Left lung (tissue), 14 donors: ENCODE measurements at places on chromosomes 5 and 9. TPM values are rescaled to one million over a fixed set of nuclear protein-coding genes. Genes with fewer than 3 reads are reported as not detected.

- no peak overlapping the region for H3K27ac ChIP-seq
- H3K36me3 ChIP-seq, result no peaks in the 10 kb centered on the region
- H3K27me3 ChIP-seq, result no peaks in the 10 kb centered on the region
- H3K4me3 ChIP-seq, result no peak overlapping the region
- no peak for DNase-seq
These were observed 86.9 kb upstream of the SIMC1 start for GRCh38 chr5:176151281-176151680.

ZNF483 gene
- 5.2 TPM for total RNA-seq

GRCh38 chr5:43042626-43043399 is 2.7 kb upstream of the ANXA2R start:
- no peaks in the 10 kb centered on the region for H3K36me3 ChIP-seq
- no peaks in the 10 kb centered on the region for H3K4me1 ChIP-seq
- H3K4me3 ChIP-seq, result peak overlapping the region; percentile 45
- H3K27me3 ChIP-seq, result peaks cover 27% of the 10 kb centered on the region

- H3K36me3 ChIP-seq, result no peaks in the 10 kb centered on the region
- no peaks in the 10 kb centered on the region for H3K27me3 ChIP-seq
- peak; percentile 95 for DNase-seq
- H3K4me1 ChIP-seq, result peaks cover 64% of the 10 kb centered on the region
- peak overlapping the region; percentile 77 for H3K27ac ChIP-seq
These were observed 9.6 kb upstream of the TRAF1 start for GRCh38 chr9:120936011-120936763.

GRCh38 chr5:154603953-154604679 is 126.1 kb upstream of the HAND1 start:
- no peak overlapping the region for H3K27ac ChIP-seq
- no peaks in the 10 kb centered on the region for H3K27me3 ChIP-seq
- no peak overlapping the region for H3K4me3 ChIP-seq
- peak; percentile 24 for DNase-seq
- H3K36me3 ChIP-seq, result no peaks in the 10 kb centered on the region

SLC4A9 gene
- not detected for total RNA-seq

RECK gene
- 20.7 TPM for total RNA-seq

DNA sequence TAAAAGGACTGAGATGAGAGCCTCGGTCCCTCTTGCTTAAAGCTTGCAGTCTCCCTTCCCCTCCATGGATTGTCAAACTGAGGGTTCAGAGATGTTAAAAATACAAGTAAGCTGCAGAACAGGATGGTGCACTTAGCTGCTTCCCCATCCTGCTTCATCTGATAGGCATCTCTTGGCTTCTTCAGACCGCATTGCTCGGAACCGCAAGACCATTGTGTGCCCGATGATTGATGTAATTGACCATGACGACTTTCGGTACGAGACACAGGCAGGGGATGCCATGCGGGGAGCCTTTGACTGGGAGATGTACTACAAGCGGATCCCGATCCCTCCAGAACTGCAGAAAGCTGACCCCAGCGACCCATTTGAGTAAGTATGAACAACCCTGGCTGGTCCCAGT is 65.5 kb upstream of the SAP30L start:
- no peaks in the 10 kb centered on the region for H3K4me1 ChIP-seq
- no peaks in the 10 kb centered on the region for H3K27me3 ChIP-seq
- peaks cover 72% of the 10 kb centered on the region for H3K36me3 ChIP-seq
- H3K27ac ChIP-seq, result no peak overlapping the region
- DNase-seq, result no peak
- H3K4me3 ChIP-seq, result no peak overlapping the region

GRCh38 chr9:110731437-110732028 is 62.9 kb downstream of the MUSK start:
- H3K27me3 ChIP-seq, result no peaks in the 10 kb centered on the region
- H3K4me3 ChIP-seq, result no peak overlapping the region
- H3K36me3 ChIP-seq, result no peaks in the 10 kb centered on the region
- H3K4me1 ChIP-seq, result no peaks in the 10 kb centered on the region
- peak; percentile 19 for DNase-seq

SLC28A3 gene
- total RNA-seq, result 1.2 TPM

DNA sequence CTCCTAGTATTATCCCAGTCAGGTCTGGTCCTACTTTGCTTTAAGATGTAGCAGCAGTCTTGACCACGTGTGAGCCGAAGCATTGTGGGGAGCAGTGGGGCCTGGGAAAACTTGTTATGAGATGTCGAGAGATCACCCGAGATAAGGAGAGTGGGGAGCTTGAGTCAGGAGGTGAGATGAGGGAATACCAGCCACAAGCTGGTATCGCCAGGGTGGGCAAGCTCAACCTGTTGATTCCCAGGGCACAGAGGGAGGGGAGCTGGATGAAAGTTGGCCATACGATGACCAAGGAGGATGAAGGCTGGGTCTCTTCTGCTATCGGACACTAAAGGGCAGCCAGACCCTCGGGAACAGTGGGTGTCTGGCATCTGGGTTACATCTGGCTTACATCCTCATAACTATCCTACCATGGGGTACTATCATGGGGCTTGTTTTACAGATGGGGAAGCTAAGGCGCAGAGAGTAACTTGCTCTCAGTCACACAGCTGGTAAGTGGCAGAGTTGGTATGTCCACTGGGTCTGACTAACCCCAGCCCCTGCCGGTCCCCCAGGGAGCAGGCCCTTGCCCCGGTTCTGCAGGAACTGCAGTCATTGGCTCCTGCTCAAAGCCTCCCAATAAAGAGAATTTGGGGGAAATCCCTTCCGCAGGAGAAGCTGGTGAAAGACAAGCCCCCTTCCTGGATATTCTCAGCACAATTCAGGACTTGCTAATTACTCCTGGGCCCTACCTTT is 13.4 kb upstream of the TIFAB start:
- no peak for DNase-seq
- H3K4me1 ChIP-seq, result no peaks in the 10 kb centered on the region
- H3K27ac ChIP-seq, result no peak overlapping the region
- no peaks in the 10 kb centered on the region for H3K36me3 ChIP-seq
- no peak overlapping the region for H3K4me3 ChIP-seq
- peaks cover 65% of the 10 kb centered on the region for H3K27me3 ChIP-seq

PHPT1 gene
- total RNA-seq, result 118 TPM

DNA sequence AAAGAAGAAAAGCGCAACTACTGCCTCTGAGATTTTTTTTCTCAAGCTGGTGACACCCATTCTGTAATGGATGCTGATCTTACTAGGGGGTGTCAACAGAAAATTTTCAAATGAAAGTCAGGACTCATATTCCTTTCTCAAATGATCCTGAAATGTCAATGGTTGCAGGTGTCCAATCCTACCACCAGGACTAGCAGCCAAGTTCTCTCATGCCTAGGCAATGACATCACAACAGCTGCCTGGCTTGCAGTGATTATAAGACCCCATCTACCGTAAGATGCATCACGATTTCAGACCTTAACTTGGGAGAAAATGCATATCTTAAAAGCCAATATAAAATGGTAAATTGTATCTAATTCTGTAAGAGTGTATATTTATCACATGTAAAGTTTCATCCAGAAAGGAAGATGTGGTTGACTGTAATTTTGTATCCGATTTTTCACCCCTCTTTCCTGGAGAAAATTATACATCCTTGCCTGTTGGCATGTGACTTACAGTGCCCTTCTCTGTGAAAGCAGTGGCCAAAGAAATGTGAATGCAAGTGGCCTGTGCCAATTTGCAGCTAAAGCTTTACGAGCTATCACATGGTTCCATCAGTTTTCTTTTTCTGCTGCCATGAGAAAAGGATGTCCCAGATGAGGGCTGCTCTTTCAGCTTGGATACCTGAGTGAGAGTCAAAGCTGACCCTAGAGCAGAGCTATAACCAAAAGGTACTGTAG is 104.4 kb downstream of the DENND1A start:
- H3K27me3 ChIP-seq, result no peaks in the 10 kb centered on the region
- no peaks in the 10 kb centered on the region for H3K4me1 ChIP-seq
- no peak overlapping the region for H3K27ac ChIP-seq
- H3K4me3 ChIP-seq, result no peak overlapping the region
- H3K36me3 ChIP-seq, result no peaks in the 10 kb centered on the region
- DNase-seq, result no peak

DNA sequence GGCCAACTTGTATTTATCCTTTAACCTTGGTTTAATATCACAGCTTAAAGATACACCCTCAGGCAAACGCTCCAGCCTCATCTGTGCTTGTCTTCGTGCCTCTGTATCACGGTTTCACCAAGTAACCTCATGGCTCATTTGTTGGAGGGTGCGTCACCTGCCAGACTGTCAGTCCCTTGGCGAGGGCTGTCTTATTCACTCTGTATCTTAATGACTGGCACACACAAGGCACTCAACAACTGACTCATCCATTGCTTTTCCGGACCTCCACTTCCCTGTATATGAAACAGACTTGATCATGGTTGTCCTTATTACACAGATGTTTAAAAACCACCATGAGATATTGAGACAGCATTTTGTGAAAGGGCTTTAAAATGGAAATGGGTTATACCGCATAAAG is 28.0 kb downstream of the LCP2 start:
- DNase-seq, result no peak
- peak overlapping the region; percentile 85 for H3K27ac ChIP-seq
- no peaks in the 10 kb centered on the region for H3K27me3 ChIP-seq
- peaks cover 88% of the 10 kb centered on the region for H3K4me1 ChIP-seq
